ENCODE measurements at places on chromosomes 1 and 21.

DNA sequence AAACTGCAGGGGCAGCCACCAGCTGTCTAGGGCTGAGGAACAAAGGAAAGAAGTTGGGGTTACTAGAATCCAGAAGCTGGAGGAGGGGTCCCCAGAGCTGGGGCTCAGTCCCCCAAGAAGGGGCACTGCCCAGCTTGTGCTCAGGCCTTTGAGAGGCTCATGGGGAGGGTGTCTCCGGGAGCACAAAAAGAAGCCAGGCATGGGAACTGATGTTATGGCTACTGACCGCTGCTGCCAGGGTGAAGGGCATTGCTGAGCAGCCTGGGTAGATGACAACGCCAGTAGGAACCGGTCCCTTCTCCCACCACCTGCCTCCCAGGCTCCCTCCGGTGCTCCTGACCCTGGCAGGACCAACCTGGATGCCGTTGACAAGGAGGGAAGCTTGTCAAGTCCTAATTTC lies 762.5 kb upstream of the TPTE start:
- no peak for DNase-seq

DNA sequence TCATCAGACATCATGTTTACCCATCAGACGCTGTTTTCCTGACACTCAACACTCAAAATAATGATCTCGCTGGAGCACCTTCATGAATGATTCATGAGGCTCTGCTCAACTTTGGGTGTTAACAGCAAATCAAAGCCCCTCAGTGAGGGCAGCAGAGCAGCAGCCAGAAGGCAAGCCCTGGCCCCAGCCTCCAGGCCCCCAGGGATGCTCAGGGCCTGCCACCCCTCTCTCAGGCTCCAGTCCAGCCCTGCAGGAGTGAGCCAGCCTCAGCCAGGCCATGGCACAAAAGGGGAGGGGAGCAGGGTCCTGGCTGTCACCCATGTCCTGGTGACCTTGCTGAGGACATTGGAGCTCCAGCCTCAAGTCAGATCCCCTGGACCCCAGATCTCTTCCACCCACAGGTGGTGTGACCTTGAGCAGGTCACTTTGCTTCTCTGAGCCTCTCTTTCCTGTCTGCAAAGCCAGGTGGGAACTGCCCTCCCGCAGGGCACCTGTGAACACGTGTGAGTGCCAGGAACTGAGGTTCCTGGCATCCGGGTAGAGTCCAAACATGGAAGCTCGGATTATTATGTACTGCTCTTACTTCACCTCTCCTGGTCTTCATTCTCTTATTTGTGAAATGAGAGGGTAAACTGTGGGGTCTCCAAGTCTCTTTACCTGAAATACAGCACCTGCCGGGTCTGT lies 161.6 kb upstream of the VAMP3 start:
- DNase-seq = no peak

DNA sequence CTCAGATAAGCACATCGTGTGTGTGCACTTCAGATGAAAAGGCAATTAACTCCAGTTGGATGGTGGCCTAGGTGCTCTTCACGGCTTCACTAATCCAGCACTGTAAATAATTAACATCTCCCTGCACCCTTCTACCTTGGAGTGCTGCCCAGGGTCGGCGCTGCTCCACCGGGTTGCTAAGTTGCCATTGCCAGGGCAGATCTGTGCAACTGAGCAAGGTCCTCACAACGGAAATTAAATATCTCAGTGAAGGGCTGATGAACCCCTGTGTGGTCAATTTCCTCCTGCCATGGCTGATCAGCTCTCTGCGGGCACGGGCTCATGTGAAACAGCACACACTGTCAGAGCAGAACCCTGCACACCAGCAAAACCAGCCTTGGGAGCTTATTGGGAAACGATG lies 63.2 kb downstream of the SYDE2 start:
- DNase-seq = peak; percentile 21

DNA sequence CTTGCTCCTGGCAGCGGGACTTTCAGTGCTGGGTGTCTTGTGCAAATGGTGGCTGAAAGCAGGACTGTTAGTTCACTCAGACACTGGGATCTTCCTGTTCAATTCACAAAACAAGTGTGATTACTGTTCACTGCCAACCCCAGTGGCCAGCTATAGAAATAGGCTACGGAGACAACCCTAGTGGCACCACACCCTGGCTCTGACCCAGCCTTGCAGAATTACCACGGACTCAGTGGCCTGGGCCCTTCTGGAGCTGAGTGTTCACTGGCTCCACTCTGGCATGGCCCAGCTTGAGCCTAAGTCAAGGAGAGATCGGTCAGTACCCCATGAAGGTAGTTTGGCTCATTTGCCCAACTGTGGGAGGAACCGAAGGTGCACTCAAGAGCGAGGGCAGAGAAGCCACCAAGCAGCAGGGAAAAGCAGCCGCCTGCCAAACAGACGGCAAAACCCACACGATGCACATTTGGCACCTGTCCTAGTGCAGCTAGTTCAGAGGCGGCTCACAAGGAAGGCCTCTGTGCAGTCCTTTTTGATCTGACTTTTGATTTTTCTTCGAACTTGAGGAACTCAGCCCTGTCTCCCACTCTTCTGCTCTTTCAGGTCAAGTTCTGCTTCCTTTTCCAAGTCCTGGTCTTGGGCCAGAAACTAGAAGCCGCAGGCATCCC lies 5.9 kb downstream of the KIAA2013 start:
- DNase-seq = no peak

- no peak for DNase-seq
Observed at GRCh38 chr1:33173091-33173490, 8.8 kb downstream of the TRIM62 start.

DNA sequence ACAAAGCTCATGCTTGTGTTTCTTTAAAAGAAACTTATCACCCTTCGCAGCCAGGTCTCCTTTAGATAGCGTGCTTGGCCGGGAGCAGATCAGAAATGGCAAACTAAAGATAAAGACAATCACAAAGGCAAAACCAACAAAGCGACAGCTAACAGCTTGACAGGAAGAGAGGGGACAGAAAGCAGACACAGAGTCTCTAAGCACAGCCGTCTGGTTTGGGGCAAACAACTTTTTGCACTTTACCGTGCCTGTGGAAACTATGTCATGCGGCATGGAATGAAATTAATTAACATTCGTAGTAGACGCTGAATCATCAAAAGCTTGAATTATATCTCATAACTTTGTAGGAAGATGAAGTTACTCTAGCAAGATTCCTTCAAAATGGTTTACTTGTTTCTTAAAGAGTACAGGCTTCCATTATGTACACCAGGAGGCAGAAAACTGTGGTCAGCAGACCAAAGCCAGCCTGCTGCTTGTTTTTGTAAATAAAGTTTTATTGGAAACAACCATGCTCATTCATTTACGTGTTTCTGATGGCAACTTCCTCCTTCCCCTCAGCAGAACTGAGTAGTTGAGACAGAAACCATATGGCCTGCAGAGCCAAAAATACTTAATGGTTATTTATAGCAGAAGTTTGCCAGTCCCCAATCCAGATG lies 183.2 kb downstream of the KIF26B start:
- no peak for DNase-seq

DNA sequence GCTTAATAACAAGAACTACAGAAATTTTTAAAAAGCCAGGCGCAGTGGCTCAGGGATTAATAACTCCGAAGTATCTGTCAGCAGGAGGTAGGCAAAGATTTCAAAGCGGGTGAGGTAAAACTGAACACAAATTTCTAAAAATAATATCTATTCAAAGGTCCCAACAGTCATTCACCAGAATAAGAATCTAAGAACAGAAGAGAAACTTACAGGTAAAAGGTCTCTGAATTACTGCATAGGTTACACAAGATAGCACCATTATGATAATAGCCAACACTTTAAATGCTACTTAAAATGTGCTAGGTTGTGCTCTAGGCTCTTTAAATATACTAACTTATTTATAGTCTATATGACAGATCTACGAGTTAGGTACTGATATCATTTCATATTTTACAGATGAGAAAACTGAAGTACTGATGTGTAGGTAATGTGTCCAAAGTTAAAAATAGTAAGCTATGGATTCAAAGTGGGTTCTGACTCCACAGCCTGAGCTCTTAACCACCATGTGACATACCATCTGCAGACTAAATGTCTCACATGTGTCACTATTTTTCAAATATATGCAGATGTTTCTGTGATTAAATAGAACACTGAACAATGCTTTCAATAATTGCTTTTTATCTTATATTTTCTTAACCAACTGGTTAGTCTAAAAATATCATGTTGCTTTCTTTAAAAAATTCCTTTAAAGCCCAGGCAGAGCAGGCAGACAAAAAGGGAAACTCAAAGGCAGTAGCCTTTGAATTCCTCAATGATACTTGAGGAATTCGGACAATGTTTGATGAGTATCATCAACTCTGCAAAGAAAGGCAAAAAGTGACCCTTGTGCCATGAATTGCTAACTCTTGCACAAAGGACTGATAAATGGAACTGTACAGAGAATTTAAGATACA lies 80.5 kb upstream of the TTC39A start:
- no peak for DNase-seq

DNA sequence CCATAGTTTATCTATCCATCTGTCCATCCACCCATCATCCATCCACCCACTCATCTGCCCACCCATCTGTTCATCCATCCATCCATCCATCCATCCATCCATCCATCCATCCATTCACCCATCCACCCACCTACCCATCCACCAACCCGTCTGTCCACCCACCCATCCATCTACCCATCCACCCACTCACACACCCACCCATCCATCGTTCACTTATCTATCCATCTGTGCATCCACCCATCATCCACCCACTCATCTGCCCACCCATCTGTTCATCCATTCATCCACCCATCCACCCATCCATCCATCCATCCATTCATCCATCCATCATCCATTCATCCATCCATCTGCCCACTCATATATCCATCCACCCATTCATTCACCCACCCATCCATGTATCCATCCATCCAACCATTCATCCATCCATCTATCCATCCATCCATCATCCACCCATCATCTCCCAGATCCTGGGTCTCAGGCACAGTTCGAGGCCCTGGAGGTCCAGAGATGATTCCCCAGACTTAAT lies 88.2 kb upstream of the WNT4 start:
- no peak for DNase-seq

- no peak for DNase-seq
Observed at GRCh38 chr1:228941666-228942065, 206.4 kb downstream of the RHOU start.

- no peak for DNase-seq
Observed at GRCh38 chr1:110240476-110241210, 30.5 kb downstream of the KCNC4 start.

GRCh38 chr1:145855426-145855948 lies 3.4 kb downstream of the PIAS3 start:
- DNase-seq = no peak

DNA sequence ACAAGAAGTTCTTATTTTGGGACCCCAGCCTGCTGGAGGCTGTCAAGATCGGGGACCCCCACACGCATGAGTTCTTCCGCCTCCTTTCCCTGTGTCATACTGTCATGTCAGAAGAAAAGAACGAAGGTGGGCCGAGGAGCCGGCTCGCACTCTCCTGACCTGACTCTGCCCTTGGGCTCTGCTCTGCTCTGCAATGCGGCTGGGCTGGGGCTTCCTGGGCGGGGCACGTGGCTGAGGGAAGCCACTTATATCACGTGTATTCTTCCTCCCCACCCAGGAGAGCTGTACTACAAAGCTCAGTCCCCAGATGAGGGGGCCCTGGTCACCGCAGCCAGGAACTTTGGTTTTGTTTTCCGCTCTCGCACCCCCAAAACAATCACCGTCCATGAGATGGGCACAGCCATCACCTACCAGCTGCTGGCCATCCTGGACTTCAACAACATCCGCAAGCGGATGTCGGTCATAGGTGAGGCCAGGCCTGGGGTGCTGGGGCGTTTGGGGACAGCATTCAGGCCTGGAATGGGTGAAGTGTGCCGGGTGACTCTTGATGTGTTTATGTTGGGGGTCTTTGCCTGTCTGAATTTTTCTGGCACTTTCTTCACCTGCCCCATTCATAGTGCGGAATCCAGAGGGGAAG lies 17.6 kb downstream of the ATP8B2 start:
- no peak for DNase-seq

GRCh38 chr1:7407544-7407895 lies 363.6 kb upstream of the VAMP3 start:
- DNase-seq = no peak

GRCh38 chr1:210400043-210400840 lies 71.5 kb downstream of the HHAT start:
- peak; percentile 53 for DNase-seq

- DNase-seq = no peak
Observed at GRCh38 chr1:54011316-54012007, 6.5 kb downstream of the LDLRAD1 start.

DNA sequence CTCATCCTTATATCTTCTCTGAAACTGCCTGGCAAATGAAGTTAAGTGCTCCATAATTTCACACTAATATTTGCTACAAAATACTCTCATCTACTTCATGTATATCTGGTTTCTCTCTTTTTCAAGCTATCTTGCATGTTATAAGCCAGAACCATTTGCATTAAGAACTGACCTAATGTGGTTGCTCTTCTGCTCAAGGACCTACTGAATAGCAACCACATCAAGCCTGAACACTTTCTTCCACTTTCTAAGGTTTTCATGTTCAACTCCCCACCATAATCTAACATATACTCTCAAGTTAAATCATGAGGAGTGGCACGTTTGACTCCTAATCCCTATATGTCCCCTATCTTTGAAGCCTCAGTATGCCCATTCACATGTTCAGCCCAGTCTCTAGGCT lies 27.2 kb downstream of the RGS1 start:
- DNase-seq = no peak

DNA sequence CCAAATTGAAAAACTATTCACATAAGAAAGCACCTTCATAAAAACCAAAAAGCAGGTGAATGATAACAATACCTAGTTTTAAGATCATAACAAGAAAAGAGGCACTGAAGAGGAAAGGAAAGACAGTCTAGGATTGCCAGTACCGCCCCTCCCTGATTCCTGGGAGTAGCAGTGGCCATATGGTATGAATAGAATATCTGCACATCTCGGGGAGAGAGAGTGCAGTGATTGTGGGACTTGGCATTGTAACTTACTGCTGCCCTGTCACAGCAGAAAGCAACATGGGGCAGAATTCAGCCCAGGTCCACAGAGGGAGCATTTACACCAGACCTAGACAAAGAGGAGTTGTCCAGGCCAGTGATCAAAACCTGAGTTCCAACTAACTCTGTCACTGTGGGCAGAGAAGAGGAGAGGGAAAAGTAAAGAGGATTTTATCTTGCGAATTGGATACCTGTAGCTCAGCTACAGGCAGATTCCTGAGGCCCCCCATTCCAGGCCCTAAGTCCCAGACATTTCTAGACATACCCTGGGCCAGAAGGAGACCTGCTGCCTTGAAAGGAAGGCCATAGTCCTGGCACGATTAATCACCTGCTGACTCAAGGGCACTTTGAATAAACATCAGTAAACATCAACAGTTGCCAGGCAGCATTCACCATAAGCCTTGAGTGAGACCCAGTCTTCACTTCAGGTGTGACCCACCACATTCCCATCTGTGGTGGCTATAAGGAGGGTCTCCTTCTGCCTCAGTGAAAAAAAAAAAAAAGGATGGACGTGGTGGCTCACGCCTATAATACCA lies 397.5 kb downstream of the TGFB2 start:
- no peak for DNase-seq

GRCh38 chr21:26125433-26126167 lies 45.0 kb downstream of the APP start:
- no peak for DNase-seq

Measured in inflammatory macrophage treated with lipopolysaccharide for 1 hour (primary cell).